Inflammatory macrophage (primary cell): ENCODE measurements at places on chromosomes 4 and X.

DNA sequence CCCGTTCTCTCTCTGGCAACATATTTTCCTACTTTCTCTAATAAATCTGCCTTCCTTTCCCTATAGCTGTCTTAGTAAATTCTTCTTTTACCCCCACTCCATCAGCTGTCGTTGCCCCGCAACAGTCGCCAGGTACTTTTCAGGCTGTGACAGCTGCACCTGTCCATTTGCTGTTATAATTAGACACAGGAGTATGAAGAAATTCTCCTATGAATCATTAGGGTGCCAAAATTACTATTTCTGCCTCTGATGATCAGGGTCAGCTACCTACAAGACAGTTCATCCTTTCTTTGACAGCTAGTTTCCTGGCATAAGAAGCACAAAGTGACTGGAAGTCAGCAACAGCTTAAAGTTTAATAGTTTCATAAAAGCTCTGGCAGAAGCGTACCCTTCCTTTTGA, 19.5 kb upstream of the GALNTL6 start:
- DNase-seq: no peak

- DNase-seq: peak; percentile 54
These were observed 738.7 kb upstream of the NDST4 start for GRCh38 chr4:115851918-115852766.

DNA sequence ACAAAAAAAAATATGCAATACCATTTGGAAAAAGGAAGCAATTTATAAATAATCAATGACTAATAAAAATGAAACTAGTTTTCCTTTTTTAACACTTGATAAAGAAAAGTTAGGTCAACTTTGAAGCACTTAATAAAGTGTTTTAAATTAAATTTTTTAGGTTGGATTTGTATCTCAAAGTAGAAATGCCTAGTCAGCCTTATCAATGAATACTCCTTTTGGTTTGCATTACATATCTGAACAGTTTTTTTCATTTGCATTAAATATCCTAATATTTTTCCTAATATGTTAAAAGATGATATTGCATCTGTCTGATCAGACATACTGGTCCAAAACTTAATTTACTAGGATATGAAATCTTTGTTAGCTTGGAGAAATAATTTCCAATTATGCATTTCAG, 155.8 kb upstream of the ZFP42 start:
- DNase-seq: no peak

DNA sequence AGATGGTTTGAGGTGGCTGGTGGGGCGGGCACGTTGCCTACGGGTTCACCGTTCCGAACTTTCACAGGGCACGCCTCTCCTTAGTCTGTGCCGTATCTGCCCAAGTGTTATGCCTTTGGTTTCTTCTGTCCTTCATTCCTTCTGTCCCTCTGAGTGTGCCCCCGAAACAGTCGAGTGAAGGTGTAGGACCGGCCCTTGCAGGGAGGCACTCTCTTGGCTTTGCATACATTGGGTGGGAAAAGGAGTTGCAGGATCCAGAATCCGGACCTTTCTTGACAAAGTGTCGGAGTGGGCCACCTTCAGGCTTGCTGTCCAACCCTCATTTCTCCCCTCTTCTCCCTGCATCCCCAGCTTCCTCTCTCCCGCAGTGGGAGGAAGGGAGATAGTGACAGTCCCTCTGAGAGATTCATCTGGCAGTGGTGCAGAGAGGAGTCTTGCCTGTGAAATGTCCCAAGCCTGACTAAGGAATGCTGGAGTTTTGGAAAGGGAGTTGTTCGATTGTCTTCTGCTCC, 569 bp downstream of the ARFIP1 start:
- DNase-seq: no peak

DNA sequence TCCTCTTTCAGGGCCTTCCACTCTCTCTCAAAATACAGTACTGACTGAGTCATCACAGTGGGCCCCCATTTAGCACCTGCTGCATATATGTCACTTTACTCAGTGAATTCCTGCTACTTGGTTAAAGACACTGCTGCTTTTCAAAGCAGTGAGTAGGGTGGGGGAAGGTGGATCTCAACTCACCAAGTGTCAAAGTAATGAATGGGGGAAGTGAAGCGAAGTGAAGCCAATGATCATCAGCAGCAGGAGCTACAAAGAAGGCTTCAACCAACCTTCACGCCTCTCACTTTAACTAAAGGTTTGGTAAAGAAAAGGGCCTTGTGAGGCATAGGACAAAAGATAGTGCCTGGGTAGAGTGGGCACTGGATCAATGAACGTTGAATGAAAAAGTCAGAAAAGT, 424.1 kb downstream of the SMARCA1 start:
- DNase-seq: no peak

DNA sequence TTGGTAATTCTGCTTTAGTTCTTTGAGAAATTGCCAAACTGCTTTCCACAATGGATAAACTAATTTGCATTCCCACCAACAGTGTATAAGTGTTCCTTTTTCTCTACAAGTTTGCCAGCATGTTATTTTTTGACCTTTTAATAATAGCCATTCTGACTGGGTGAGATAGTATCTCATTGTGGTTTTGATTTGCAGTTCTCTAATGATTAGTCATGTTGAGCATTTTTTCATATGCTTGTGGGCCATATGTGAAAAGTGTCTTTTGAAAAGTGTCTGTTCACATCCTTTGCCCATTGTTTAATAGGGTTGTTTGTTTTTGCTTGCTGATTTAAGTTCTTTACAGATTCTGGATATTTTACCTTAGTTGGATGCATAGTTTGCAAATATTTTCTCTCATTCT, 25.9 kb downstream of the ENPEP start:
- DNase-seq: no peak

DNA sequence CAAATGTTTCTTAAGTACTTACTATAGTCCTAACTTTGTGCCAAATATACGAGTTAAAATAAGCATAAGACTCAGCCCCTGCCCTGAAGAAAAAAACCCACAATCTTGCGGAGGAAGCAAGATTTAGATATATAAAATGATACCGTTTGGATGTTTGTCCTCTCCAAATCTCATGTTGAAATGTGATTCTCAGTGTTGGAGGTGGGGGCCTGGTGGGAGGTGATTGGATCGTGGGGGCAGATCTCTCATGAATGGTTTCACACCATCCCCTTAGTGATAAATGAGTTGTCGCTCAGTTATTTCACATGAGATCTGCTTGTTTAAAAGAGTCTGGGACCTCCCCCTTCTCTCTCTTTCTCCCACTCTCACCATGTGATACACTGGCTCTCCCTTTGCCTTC, 28.7 kb downstream of the EFHC2 start:
- no peak for DNase-seq

DNA sequence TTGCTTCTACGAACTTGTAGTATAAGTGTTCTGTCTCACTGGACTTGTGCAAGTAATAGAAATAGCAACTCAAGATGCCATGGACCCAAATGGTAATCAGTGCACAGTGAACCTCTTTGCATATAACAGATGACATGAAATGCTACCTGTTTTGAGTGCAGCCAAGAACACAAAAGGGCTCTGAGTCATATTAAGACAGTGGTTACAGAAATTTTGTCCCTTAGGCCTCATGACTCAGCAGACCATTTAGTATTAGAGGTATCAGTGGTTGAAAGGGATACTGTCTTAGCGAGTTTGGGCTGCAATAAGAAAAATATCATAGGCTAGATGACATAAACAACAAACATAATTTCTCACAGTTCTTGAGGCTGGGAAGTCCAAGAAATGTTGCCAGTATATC, 502.9 kb upstream of the PCDH10 start:
- DNase-seq: no peak

DNA sequence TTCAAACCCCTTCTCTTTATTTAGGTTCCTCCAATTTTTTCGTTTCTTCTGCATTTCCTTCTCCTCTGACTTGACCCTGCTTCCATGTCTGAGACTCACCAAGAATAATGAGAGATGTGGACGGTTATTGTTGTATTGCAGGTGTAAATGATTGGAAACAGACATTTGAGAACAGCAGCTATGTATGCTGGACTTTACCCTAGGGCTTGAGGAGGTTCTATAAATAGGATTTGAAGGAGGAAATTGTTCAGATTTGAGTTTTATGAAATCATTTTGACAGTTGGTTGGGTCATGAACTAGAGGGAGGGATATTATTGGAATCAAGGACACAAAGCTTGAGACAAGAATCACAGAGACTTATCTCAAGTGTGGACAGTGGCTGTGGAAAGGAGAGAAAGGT, 614.6 kb upstream of the CPEB2 start:
- no peak for DNase-seq

GRCh38 chrX:7640392-7640791, 202.6 kb upstream of the VCX start:
- DNase-seq: no peak

GRCh38 chr4:1038948-1039492, 27.6 kb downstream of the FGFRL1 start:
- DNase-seq: no peak

DNA sequence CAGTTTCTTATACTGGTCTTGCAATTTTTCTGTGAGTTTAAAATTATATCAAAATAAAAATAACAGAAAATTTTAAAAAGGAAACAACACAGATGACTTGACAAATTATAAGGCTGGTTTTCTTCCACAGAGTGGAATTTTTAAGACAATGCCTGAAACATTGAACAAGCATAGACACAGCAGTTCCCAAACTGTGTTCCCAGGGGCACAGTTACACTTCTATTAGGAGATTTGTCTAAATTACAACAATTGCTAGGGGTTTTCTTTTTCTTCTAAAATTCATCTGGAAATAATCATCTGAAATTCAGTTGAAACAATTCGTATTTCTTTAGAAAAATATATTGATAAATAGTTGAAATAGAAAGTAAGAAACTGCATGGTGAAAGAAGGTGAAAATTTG, 26.2 kb downstream of the PDE5A start:
- no peak for DNase-seq

DNA sequence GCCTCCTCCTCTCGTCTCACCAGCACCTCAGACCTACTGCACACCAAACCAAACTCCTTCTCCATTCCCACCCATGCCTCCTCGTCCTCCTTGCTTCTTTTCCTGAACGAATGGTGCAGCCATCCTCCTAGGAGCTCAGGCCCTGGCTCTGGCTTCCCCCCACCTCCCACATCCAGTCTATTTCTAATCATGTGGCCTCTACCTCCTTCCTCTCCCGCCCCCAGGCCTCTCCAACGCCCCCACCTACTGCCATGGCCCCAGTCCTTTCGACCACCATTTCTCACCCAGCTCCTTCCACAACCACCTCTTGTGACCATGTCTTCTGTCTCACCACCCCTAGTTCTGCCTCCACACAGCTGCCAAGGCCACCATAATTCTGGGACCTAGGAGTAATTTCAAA, 127.1 kb downstream of the PJA1 start:
- DNase-seq: no peak

DNA sequence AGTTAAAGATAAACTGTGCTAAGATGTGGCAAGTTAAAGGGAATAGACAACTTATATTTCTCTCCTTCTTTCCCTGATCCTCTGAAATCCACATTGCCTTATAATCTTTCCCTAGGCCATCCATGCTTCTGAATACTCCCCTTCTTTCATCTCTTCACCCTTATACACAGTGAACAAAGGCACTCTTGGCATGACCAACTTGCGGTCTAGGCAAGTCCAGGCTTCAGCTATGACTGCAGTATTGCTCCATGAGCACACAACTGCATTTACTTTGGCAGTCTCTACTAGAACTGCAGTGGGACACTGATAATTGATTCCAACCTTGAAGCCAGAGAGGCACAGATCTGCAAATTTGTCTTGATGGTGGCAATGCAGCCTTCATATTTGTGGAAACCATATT, 24.2 kb upstream of the UBA6 start:
- no peak for DNase-seq

DNA sequence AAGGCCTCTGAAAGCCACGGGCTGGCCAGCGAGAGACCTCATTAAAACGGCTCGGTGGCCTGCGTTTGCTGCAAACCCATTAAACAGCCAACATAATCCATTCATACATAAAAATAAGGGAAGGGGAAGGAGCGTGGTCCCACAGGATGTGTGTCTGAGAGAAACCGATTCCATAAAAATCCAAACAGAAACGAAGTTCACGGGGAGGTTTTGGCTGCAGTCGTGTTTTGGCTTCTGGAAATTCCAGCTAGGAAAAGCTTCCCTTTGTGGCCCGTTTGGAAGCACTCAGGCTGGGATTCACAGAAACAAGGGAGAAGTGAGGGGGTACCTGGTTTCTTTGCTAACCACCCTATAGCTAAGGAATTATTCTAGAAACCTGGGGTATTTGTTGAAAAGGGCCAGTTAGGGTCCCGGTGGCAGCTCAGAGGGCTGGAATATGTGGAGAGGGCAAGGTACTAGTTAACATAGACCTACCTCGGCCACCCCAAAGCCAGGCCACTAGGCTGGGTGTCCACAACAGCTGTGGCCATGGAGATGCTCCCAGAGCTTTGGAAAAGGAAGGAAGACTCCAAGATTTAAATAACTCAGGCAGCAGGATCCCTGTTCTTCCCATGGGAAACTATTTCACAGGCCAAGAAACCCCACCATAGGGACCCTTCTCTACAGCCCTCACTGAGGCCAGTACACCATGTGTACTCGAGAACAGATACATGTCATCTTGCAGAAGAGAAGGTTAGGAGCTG, 166.8 kb downstream of the BCOR start:
- no peak for DNase-seq

- no peak for DNase-seq
These were observed 2596.4 kb downstream of the PCDH7 start for GRCh38 chr4:33316578-33316977.

GRCh38 chr4:2484993-2485392, 16.1 kb downstream of the RNF4 start:
- peak; percentile 97 for DNase-seq

DNA sequence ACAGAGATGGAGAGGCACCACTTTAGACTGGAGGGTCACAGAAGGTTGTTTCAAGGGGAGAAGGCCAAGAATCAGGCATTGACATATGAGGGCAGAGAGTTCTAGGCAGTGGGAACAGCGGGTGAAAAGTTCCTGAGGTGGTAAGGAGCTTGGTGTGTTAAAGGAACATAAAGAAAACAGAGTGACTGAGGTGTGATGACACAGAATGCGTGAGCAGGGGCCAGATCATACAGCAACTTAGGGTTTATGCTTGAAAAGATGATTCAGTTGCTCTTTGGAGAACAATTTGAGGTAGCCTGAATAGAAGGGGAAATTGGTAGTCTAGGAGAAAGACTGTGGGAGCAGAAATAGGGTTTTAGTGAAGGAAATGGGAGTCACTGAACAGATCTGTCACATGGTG, 179.2 kb downstream of the AMELX start:
- no peak for DNase-seq

GRCh38 chr4:158873795-158874401, 105.1 kb downstream of the FNIP2 start:
- no peak for DNase-seq

GRCh38 chr4:82599336-82599735, 37.5 kb upstream of the TMEM150C start:
- no peak for DNase-seq

GRCh38 chrX:2559124-2559523, 58.3 kb upstream of the DHRSX start:
- DNase-seq: no peak

- DNase-seq: no peak
These were observed 55.5 kb upstream of the MAGED1 start for GRCh38 chrX:51837921-51838320.

GRCh38 chr4:168604496-168605373, 107.9 kb downstream of the PALLD start:
- no peak for DNase-seq

DNA sequence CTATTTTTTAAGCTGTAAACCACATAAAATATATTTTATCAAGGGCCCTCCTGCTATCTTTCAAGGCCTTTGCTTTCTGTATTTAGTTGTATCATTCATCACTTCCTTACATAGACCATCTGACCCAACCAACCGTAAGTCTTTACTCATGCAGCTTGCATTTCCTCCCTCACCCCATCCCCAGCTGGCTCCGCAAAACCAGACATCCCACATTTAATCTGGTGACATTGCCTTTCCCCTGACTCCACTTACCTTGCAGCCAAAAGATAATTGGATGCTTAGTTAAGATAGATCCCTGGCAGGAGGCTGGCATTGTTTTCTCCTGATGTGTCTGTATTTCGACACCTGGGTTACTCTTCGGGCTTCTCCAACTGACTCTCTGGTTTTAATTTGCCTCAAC, 183.7 kb upstream of the LDB2 start:
- no peak for DNase-seq
